ENCODE measurements at places on chromosomes 7 and 10.

- DNase-seq = no peak
Observed at GRCh38 chr7:544338-545221, 24.9 kb upstream of the PDGFA start.

- no peak for DNase-seq
Observed at GRCh38 chr10:47233631-47234030, 66.4 kb upstream of the GDF10 start.

GRCh38 chr10:43424416-43424815, 12.5 kb upstream of the ZNF487 start:
- DNase-seq = no peak

DNA sequence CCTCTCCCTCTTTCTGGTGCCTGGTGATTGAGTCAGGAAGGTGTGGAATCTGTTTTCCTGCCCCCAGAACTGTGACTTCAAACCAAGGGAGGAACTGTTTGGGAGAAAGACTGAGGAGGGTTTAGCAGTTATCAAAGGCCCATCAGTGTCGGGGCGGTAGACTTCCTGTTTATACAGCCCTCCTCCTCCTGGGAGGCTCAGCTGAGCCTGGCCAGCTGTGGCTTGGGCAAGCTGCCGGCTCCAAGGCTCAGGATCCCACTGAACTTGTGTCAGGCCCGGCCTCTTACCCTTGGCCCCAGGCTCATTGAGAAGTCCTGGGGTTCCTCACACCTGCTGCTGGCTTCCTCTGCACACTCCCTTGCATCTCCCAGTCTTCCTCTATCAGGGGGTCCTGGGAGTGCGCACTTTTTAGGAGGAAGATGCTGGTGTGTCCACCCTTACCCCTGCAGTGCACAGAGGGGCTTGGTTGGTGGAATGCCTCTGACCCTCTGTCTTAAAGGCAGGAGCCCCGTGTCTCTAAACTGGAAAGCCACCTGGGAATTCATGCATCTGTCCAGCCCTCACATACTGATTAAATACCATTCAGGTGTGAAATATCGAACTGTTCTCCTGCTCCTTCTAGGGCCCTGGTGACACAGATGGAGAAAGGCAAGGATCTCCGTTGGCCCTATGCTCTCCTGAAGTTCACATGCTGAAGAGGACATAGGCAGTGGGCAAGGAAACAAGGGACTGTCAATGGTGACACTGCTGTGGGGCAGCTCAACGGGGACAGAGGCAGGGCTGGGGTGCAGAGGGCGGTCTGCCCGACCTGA, 32.4 kb downstream of the CXCL12 start:
- DNase-seq = no peak

GRCh38 chr7:42543953-42544352, 306.9 kb upstream of the GLI3 start:
- no peak for DNase-seq

DNA sequence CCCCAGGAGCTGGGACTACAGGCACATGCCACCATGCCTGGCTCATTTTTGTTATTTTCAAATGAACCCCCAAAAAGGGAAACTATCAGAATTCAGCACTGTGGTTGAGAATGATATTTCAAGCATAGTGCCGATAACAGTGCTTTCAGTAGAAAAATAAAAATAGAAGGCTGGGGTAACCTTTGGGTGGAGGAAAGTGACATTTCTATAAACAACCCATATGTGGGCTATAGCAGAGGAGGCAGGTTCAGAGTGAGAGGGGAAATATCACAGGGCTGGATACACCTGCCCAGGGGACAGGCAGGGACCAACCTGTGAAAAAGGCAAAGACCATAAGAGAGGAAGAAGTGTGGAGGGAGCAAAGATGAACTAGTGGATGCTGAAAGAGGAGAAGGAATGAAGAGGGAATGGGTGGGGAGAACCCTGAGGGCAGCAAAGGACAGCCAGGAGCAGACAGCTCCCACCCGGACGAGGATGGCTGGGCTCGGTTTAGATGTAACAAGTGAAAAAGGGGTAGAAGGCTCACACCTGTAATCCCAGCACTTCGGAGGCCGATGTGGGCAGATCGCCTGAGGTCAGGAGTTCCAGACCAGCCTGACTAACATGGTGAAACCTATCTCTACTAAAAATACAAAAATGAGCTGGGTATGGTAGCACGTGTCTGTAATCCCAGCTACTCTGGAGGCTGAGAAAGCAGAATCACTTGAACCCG, 56.5 kb downstream of the MAP3K8 start:
- no peak for DNase-seq

DNA sequence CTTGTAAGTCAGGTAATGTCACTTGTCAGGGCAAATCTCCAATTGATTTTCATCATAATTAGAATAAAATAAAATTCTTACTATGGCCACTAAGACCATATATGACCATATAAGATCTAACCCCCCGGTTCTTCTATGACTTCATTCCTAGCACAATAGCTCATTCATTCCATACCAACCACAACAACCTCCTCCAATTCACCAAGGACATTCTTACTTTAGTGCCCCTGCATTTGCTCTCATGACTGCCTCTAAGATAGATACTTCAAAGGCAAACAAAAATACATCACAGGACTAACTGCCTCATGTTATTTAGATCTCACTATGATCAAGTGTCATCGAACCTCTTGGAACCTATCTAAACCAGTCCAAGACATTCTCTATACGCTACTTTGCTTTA, 90.8 kb downstream of the SNX13 start:
- DNase-seq = no peak

- no peak for DNase-seq
Observed at GRCh38 chr10:87657371-87657770, 2.3 kb upstream of the PAPSS2 start.

- peak; percentile 52 for DNase-seq
Observed at GRCh38 chr10:47261121-47261520, 38.9 kb upstream of the GDF10 start.

DNA sequence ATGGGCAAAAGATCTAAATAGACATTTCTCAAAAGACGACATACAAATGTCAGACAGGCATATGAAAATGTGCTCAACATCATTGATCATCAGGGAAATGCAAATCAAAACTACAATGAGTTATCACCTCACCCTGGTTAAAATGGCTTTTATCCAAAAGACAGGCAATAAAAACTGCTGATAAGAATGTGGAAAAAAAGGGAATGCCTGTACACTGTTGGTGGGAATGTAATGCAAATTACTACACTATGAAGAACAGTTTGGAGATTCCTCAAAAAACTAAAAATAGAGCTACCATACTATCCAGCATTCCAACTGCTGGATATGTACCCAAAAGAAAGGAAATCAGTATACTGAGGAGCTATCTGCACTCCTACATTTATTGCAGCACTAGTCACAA, 18.0 kb downstream of the GSDME start:
- no peak for DNase-seq
